ENCODE measurements at places on chromosomes 3 and 15.

DNA sequence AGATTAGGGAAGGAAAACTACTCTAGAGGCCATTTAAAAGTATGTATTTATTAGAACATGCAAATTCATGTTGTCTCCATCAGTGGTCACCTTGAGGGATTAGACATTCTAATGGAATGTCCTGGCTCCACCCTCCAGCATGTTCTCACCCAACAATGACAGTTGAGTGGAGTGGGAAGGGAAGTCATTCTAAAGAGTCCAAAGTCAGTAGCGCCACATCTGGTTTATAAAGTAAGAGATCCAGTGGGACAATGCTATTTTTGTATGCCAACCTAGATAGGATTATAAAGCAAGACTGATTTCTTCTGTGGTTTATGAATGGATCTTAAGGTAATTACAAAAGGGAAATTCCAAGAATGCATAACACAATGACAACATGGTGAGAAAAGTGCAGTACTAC, 33.3 kb downstream of the SLC24A1 start:
- no peak for DNase-seq

- DNase-seq = no peak
These were observed 10.7 kb downstream of the KIF23 start for GRCh38 chr15:69424748-69425413.

GRCh38 chr3:196559826-196560225, 8.5 kb downstream of the WDR53 start:
- no peak for DNase-seq

GRCh38 chr15:99090938-99091337, 13.9 kb upstream of the SYNM start:
- DNase-seq = no peak

- no peak for DNase-seq
These were observed 1035.1 kb upstream of the NR2F2 start for GRCh38 chr15:95295363-95295762.

- no peak for DNase-seq
These were observed 125.2 kb upstream of the DPH6 start for GRCh38 chr15:35671197-35671596.

DNA sequence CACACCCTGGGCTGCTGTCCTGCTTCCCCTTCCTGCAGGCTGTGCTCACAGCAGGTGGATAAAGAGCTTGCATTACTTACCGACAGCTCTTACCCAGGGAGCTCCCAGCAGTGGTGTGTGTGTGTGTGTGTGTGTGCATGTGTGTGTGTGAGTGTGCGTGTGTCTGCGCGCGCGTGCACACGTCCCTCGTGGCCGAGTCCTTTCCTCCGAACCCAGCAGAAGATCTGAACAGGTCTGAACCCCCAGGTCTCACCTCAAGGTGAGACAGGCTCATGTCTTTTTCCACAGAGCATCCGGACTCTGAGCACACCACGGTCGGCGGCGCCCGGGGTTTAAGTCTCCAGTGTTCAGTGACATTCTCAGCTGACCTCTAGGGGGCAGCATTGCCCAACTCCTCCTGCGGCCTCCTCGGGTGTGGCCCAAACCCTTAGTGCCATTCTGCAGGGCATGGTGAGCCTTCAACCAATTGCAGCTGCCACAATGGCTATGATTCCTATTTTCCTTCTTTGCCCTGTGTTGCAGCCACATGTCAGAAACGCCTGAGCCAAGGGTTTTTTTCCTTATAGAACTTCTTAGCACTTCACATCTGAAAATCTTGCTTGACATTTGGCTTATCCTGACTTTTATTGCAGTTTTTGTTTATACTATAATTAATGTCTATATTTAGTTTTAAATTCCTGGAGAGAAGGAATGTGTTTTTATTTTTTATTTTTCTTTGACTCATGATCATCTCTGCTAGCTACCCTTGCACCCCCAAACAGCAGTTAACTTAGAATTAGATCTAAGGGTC, 64.1 kb upstream of the KLHL25 start:
- peak; percentile 36 for DNase-seq

- peak; percentile 17 for DNase-seq
These were observed 4.8 kb downstream of the C3orf52 start for GRCh38 chr3:112090887-112091586.

DNA sequence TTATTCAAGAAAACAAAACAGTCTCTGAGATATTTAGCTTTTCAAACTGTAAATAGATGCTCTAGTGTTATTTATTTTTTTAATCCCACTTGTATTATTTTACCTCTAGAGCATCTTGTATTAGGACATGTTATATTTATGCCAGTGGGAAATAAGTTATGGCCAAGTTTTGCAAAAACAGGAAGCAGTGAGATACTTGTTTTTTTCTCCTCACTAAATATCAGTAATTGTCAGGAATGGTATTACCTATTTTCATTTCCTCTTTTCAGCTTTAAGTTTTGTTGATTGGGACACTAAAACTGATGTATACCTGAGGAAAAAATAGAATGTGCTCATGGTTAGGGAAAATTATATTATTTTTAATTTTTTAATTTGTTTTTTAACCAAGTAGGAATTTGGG, 8.6 kb upstream of the IL20RB start:
- no peak for DNase-seq

DNA sequence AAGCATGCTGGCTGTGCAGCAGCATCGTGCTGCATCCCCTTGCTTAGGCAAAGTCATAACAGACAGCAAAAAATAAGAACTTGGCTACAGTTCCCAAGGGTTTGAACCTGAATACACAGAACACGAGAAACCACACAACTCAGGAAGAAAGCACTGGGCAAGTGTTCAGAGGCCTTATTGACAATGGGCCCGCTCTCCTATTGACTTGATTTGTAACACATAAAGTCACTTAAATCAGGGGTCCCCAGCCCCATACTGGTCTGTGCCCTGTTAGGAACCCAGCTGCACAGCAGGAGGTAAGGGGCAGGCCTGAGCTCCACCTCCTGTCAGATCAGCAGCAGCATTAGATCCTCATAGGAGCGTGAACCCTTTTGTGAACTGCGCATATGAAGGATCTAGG, 145.1 kb downstream of the LSAMP start:
- DNase-seq = no peak

DNA sequence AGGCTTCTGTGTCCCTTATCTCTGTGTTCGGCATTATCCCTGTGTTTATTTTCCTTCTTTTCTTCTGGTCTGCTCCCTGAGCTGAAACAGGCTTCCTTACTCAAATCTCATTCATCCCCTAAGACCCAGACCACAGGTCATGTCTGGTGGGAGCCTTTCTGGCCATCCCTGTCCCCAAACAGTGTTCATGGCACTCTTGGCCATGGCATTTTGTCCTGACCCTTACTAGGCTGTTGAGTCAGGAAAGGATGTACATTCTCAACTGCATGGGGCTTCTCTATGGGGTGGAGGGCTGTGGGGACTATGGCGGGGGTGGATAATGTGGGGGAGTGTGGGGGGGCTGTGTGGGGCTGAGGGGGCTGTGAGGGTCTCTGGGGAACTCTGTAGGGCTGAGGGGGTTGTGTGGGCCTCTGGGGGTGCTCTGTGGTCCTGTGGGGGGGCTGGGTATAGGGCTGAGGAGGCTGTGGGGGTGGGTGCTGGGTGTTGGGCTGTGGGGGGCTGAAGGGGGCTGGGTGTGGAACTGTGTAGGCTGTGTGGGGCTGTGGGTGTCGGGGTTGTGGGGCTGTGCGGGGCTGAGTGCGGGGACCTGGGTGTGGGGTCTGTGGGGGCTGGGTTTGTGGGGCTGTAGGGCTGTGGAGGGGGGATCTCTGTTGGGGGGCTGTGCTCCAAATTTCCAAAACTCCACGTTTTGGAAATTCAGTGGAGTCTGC, 64.3 kb downstream of the KLF13 start:
- no peak for DNase-seq

GRCh38 chr3:127193341-127193740, 410 bp downstream of the PRR23E start:
- DNase-seq = no peak

GRCh38 chr3:47542471-47543173, 29.1 kb upstream of the ELP6 start:
- no peak for DNase-seq

DNA sequence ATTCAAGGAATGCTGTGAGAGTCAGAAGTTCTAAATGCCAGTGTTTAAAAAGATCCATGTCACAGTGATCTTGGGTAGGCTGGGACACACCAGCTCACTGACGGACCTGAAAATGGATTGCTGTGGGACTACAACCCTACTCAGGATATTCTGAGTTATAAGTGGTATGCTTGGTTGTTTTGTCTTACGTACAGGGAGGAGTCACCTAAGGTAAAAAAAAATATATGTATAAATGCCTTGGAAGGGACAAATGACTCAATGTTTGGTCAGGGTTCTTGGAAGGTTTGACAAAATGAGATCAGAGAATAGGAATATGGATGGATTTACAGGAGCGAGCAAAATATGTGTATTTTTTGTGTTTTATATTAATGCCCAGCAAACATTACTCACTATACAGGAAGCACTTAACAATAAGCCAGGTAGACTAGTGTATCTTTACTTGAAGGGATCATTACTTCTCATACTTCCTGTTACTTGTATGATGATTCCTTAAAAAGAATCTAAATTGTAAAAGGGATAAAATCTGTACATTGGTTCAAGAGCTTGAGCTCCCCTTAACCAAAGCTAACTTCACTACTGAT, 767.3 kb downstream of the GBE1 start:
- no peak for DNase-seq

DNA sequence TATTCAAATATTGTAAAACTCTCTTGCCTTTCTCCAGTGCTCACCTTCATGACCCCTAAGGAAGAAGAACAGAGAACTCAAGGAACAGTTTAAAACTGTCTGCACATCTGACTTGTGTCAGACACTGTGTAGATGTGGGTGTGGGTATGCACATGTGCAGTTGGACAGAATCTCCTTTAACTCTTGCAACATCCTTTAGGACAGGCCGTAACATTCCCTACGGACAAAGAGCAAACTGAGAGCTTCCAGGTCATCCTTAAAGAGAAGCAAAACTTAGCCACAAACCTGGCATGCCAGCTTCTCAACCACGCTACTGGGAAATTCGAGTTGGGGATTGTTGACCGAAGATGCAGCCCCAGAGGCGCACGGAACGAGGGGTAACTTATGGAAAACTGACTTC, 4.1 kb upstream of the SFMBT1 start:
- DNase-seq = no peak

Measured in NCI-H187 (cell line).